ENCODE measurements at places on chromosomes 13 and 19. TPM values are rescaled to one million over a fixed set of nuclear protein-coding genes. Genes with fewer than 3 reads are reported as not detected.
A peak's percentile ranks its signal among the peaks of the same experiment; 100 is the strongest.

DNA sequence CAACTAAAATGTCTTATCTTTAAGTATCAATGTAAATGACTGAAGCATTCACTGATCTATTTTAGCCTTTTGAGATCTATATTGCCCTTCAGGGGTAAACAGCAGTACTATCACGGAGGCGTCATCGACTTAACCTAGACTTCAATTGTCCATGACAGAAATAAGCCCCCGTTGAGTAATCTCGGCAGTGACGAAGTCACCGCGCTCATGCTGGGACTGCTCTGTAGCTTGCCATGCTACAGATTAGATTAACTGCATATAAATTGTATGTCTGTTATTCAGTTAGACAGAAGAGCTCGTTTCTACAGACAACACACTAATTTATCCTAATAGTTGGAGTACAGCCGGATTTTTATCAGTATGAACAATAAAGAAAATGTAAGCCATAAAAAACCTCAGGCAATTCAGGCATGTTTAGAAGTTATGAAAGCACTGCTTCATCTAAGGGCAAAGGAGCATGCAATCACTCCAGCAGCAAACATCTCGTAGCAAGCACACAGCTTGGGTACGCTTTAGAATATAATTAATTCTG, 56.6 kb downstream of the TUBGCP3 start:
- DNase-seq, result no peak

DNA sequence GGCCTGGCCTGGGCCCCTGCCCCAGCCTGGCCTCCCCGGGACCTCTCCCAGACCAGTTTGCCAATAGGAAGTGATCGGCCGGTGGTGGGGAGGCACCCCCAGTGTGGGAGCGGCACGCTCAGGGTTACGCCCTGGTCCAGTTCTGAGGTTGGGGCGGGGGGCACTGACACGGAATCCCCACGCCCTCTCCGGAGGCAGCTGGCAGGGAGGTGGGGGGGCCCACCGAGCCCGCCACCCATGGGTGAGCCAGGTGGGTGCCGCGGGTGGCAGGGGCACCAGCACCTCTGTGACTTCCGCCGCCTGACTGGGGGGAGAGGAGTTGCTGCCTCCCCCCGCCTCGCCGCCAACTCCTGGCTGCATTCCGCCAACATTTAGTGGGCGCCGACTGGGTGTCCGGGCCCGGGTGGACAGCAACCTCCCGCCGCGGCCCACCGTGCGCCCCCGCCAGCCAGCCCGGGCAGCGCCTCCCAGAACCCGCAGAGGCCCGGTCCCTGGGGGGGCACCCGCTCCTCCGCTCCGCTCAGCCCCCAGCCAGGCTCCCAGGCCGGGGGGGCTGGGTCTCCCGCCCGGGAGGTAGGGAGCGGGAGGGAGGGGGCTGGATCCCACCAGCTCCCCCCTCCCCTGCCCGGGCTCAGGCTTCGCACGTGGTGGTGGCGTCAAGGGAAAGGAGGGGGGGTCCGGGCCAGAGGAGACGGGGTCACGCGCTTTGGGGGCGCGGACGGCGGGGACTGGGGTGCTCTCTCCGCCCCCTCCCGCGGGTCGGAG, 2.0 kb downstream of the ZBTB7A start:
- DNase-seq, result peak; percentile 84

The ATP5F1D gene
- 205 TPM for total RNA-seq

The HSH2D gene
- 1.4 TPM for total RNA-seq
